ENCODE measurements at places on chromosomes 2 and 18.

- no peak for DNase-seq
These were observed 70.4 kb upstream of the TWIST2 start for GRCh38 chr2:238777369-238778067.

GRCh38 chr2:169562519-169562918 lies 11.1 kb downstream of the FASTKD1 start:
- no peak for DNase-seq

DNA sequence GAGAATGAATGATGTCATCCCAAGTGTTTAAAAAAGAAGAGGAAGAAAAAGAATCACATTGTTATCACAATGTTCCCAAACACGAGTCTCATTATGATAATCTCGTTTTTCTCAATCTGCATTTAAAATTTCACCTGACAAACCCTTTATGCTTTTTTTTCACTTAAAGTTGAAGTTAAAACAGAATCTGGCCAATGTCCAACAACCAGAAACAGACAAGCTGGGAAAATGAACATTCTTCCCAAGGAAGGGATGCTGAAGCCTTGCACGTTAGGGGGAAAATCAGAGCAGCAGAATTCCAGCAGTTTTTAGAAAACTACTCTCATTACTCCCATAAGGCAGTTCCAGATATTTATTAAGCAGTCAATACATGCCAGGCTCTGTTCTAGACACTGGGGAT lies 245.3 kb downstream of the TMEM182 start:
- no peak for DNase-seq

- no peak for DNase-seq
These were observed 4.2 kb upstream of the GPC1 start for GRCh38 chr2:240431271-240431660.

GRCh38 chr2:39631718-39632117 lies 34.0 kb upstream of the TMEM178A start:
- no peak for DNase-seq

- no peak for DNase-seq
These were observed 32.3 kb upstream of the ASNSD1 start for GRCh38 chr2:189628817-189629530.

DNA sequence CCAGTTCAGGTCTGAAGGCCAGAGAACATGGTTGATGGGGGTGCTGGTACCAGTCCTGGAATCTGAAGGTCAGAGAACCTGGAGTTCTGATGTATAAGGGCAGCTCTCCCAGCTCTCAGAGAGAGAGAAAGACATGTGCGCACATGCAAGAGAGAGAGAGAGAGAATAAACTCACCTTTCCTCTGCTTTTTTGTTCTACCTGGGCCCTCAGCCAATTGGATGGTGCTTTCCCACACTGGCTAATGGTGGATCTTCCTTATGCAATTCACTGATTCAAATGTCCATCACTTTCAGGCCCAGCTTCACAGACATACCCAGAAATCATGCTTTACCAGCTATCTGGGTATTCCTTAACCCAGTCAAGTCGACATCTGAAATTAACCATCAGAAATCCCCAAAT lies 377.7 kb upstream of the MEX3C start:
- no peak for DNase-seq

- DNase-seq: no peak
These were observed 837 bp upstream of the ACSL3 start for GRCh38 chr2:222859786-222860612.

DNA sequence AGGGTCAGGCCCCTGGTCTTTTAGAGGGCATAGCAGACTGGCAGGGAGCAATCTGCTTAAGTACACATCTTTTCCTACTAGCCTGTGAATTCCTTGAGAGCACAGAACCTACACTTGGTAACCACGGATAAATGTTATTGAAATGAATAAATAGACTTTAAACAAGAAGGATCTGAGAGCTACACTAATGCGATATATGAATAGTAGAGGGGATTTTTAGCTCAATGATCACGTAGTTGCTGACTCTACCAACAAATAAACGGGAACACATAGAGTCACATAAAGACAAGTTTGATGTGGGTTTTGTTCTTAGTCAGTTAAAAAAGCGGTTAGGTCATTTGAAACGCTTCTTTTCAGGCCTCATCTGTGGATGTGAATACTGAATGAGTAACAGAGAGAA lies 290.3 kb upstream of the CCDC68 start:
- no peak for DNase-seq

DNA sequence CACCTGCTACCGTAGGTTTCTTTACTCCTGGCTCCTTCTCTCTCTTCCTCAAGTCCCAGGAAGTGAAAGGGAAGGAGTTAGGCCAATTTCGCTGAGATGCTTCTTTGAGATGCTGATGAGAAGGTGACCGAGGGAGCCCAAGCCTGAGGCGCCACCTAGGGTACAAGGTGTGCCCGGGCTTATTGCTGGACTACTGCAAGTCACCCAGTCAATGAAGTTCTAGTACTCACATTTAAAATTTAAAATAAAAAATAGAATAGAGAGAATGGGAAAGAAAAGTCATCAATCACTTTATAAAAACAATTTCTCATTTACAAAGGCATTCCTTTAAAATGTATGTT lies 45.3 kb downstream of the ACAA2 start:
- DNase-seq: no peak

- no peak for DNase-seq
These were observed 112.2 kb upstream of the TPO start for GRCh38 chr2:1301056-1301455.

DNA sequence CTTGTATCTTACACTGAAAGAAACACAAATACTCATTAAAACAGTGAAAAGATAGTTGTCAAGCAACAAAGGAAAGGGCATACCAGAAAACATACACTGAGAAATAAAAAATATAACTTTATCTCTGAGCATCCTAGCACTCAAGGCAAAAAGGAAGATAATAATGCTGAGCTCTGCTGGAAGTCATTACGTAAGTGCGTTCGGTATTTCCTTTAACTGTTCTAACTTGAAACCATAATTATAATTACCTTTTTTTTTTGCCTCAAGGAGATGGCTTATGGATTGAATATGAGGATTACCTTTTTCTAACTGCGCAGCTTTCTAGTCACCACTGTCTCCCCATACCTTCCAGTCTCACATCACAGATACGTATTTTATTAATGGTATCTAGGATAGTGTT lies 308.1 kb downstream of the GBX2 start:
- no peak for DNase-seq

DNA sequence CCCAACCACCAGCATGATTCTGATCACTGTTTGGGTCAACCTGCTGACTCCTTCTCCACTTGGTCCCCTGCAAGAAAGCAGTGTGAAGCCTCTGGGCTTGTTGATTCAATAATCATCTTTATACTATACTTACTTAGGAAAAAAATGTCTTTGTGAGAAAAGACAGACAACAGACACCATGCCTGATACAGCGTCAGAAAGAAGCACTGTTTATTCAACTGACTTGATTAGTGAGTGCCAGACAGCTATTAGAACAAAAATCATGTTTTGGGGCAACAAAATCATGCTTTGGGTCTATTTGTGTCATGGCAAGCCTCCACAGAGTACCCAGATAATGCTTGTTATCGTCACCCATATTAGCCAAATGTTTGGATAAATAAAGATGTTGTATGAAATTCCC lies 58.7 kb upstream of the ATL2 start:
- DNase-seq: no peak

DNA sequence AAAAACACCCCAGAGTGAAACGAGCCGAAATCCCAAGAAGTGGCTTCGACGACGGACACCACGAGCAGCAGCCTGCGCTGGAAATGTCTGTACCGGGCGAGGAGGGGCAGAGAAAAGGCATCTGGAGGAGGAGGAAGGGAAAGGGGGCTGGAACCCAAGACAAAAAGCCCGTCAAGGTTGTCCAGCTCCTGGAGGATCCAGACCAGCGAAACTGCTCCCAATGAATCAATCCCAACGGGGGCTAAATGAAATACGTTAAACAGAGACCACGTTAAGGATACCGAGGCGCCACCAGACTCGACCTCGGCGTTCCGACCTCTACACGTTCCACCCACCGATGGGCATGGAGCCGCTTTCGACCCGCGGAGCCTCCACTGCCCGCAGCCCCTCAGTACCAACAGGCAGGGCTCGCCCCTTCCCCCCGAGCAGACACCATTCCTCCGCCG lies 400 bp downstream of the CCDC88A start:
- no peak for DNase-seq

- DNase-seq: peak; percentile 65
These were observed 38.6 kb downstream of the SNED1 start for GRCh38 chr2:241036964-241037421.

DNA sequence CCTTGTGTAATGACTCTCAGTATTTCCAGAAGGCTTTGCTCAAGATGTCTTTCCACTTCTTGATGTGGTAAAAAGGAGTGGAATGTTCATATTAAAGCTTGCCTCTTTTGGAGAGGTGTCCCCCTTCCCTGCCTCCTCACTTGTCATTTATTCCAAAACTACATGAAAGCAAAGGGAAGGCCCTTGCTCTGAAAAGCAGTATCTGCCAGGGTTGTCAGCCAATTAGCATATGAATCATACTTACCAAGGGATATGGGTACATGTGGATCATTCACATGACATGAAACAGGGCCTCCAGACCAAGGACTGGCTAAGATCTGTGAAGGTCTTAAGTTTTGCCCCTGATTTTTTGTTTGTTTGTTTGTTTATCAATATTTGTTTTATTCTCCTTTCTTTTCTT lies 31.3 kb downstream of the ANXA4 start:
- no peak for DNase-seq

GRCh38 chr2:189402932-189403331 lies 38.3 kb upstream of the WDR75 start:
- no peak for DNase-seq

- no peak for DNase-seq
These were observed 230.2 kb downstream of the CELF4 start for GRCh38 chr18:37335409-37335736.

DNA sequence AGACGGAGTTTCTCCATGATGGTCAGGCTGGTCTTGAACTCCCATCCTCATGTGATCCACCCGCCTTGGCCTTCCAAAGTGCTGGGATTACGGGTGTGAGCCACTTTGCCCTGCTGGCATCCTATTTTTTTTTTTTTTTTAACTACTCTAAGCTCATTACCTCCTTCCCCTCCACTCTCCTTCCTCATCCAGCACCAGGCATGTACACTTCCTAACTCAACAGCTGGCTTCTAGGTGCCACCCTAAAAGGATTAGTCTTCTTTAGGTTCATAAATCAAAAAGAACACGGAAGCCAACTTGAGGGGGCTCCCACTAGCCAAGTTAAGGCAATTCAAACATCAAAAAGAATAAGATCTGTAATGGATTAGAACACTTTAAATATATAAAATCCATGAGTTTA lies 70.6 kb upstream of the TEX51 start:
- DNase-seq: no peak

GRCh38 chr2:160431441-160431840 lies 62.2 kb downstream of the RBMS1 start:
- no peak for DNase-seq

DNA sequence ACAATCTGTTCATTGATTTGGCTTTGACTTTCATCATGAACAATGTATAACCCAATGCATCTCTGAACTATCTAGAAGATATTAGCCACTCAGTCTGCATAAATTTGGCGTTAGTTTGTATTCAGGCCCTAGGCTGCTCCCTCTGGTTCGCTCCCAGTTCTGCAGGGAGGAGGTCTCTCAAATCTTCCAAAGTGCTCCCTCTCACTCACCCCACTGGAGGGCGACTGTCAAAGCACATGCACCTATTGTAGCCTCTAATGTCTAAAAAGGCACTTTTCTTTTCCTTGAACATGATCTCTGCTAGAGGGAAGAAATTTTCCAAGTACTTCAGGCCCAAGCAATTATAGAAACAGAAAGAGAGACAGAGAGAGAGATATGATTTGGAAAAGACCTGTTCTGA lies 291.5 kb downstream of the TDRD15 start:
- no peak for DNase-seq

DNA sequence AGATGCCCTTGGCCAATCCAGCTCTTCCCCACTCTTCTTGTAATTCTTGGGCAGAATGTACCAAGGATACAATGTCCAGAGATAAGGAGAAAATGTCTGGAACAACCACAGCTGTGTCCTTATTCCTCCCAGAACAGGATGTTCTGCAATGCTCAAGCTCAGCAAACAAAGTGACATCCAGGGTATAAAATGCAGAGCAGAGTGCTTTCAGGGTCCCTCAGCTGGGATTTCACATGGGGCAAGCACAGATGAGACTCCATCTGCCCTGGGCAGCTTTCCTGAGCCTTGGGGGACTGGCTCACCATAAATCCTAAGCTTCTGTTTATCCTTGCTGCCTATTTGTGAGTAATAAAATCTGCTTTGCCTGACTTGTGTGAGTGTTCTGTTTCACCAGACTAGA lies 127.4 kb downstream of the VAPA start:
- DNase-seq: no peak

DNA sequence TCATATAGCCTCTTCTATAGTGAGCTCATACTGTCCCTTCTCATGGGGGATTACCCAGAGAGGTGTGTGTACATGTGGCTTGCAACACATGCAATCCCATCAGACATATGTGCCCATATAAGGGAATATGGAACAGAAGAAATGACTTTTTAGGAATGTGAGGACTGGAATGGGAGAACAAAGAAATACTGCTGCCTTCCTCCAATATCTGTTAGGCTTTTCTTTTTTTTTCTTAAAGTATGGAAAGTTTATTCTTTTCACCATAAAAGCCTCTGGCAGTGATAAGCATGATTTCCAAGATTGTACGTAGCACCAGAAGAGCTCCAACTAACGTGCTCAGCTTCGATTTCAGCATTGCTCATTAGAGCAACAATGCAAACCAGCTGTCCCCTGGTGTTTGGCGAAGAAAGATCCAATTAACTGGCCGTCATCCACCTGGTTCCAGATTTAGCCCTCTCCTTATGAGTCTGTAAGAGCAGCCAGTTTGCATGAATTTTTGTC lies 113.6 kb downstream of the ADCYAP1 start:
- no peak for DNase-seq

GRCh38 chr2:40666398-40666797 lies 214.5 kb upstream of the SLC8A1 start:
- no peak for DNase-seq

DNA sequence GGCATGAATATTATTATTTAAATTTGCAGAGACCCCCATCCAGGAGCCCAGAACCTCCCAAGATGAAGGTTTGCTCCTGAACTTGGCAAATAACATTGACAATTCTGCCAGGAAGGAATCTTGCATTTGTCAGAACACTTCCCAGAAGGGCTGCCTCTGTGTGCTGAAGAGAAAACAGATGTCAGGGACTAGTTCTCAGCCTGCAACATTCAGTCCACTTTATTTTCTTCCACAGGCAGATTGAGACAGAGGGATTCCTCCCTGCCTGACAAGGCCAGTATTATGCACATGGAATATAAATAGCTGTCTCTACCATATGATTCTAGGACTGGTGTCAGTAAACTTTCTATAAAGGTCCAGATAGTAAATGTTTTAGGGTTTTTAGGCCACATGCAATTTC lies 171.5 kb upstream of the SIX2 start:
- no peak for DNase-seq

DNA sequence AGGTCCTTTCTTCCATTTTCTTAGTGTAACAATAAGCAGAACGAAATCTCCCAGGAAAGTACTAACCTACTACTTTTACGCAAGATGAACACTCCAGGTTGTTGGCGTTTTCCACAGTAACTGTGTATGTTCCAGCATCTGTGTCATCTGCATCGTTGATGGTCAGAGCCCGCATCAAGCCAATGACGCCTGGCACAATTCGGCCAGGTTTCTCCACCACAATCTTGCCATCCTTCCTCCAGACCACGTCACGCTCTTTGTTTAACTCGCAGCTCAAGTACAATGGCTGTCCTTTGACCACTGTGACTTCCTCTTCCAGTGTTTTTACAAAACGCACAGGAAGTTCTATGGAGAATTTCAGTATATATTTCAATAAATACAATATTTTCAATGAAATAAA lies 155.6 kb downstream of the PLEKHA3 start:
- no peak for DNase-seq

- no peak for DNase-seq
These were observed 420.1 kb upstream of the ACVR2A start for GRCh38 chr2:147424766-147425165.

Data from activated CD4-positive, alpha-beta memory T cell treated with anti-CD3 and anti-CD28 coated beads, Interleukin-2, amount 10 ng/mL, durations not matched to agents 7 days and 5 days (primary cell).